H9 (cell line): ENCODE measurements at places on chromosomes 5 and 9. TPM values are rescaled to one million over a fixed set of nuclear protein-coding genes. Genes with fewer than 3 reads are reported as not detected.

CREB3 gene
- total RNA-seq = 26.9 and 27.3 TPM in 2 replicates

INSYN2B gene
- not detected in 2 replicates for total RNA-seq

CEP72 gene
- total RNA-seq = 24.8 and 26.7 TPM in 2 replicates

TYRP1 gene
- total RNA-seq = 0.18 TPM in 1 of 2 replicates, not detected in the other

SHROOM1 gene
- total RNA-seq = 5.8 and 7.0 TPM in 2 replicates

SLC36A3 gene
- total RNA-seq = not detected in 2 replicates

FOXD1 gene
- 0.20 and 0.31 TPM in 2 replicates for total RNA-seq

KIF12 gene
- total RNA-seq = 1.8 and 3.3 TPM in 2 replicates

- H3K36me3 ChIP-seq = no peaks in the 10 kb centered on the region
- no peaks in the 10 kb centered on the region for H3K27me3 ChIP-seq
- DNase-seq = no peak
- no peaks in the 10 kb centered on the region for H3K4me1 ChIP-seq
- no peak overlapping the region for H3K27ac ChIP-seq
Observed at GRCh38 chr9:6040077-6040476, 24.7 kb upstream of the RANBP6 start.

GRCh38 chr5:137136991-137137632 lies 362.0 kb downstream of the SPOCK1 start:
- no peaks in the 10 kb centered on the region for H3K36me3 ChIP-seq
- no peaks in the 10 kb centered on the region for H3K27me3 ChIP-seq
- no peak overlapping the region for H3K27ac ChIP-seq

DNA sequence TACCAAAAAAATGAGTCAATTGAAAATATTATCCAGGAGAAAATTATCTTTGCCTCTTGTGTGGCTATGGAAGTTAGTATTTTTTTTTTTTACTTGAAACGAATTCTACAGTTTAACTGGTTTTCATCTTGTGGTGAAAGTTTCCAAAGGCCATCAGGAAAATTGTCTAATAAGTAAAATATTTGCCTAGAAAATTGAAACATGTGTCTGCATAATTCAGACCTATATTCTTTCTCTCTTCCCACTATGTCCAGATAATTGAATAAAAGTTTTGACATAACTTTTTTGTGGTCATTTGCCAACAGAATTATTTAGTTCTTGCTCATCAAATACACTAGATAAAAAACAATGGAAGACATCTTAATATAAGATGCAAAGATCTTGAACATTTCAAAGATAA lies 321.5 kb upstream of the RPS23 start:
- H3K4me1 ChIP-seq = no peaks in the 10 kb centered on the region
- no peaks in the 10 kb centered on the region for H3K36me3 ChIP-seq
- H3K27ac ChIP-seq = no peak overlapping the region
- no peak for DNase-seq

DNA sequence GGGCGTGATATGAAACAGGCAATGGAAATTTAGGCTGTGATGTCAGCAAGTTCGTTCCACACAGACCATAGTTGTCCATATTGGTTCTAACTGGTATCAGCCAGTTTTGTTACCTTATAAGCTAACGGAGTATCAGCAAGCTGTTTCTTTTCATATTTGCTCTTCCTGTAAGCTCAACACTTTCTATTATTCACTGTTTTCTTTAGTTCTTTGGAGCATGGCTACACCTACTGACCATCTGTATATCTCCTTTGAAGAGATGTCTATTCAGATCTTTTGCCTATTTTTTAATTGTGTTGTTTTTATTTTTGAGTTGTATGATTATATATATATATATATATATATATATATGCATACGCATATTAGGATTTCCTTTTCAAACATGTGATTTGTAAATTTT lies 1057.2 kb upstream of the CDH10 start:
- no peaks in the 10 kb centered on the region for H3K36me3 ChIP-seq
- no peak overlapping the region for H3K4me3 ChIP-seq
- H3K27ac ChIP-seq = no peak overlapping the region
- DNase-seq = no peak
- no peaks in the 10 kb centered on the region for H3K4me1 ChIP-seq

DNA sequence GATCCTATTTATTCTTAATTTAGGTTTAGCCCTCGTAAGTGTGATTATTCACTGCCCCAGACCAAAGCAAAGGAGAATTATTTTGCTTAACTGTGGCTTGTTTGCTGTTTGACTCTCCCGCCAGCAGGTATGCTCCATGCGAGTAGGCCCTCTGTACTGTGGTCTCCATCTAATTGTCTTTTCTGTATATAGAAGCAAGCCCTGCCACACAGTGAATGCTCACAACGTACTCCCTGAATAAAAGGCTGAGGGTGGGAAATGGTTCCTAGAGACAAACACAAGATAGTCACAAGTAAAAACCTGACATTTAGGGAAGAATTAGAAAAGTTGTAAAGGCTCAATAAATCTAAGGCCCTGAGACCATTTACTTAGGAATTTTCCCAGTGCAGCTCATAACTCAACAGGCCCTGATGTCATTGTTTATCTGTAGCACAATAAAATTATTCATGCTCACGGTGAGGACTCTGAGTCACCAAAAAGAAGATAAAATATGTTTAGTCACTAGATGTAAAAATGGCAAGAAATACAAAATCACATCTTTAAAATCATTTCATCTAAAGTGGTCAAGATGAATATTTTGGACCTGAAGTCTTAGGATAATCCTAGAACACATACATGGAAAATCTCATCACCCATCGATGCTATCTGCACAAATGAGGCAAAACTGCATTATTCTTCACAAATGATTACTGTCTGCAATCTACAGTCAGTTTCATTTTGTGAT lies 473.2 kb downstream of the ENC1 start:
- H3K4me1 ChIP-seq = no peaks in the 10 kb centered on the region; the same call in 1 of the 2 replicates
- H3K27ac ChIP-seq = no peak overlapping the region
- no peaks in the 10 kb centered on the region for H3K36me3 ChIP-seq

DNA sequence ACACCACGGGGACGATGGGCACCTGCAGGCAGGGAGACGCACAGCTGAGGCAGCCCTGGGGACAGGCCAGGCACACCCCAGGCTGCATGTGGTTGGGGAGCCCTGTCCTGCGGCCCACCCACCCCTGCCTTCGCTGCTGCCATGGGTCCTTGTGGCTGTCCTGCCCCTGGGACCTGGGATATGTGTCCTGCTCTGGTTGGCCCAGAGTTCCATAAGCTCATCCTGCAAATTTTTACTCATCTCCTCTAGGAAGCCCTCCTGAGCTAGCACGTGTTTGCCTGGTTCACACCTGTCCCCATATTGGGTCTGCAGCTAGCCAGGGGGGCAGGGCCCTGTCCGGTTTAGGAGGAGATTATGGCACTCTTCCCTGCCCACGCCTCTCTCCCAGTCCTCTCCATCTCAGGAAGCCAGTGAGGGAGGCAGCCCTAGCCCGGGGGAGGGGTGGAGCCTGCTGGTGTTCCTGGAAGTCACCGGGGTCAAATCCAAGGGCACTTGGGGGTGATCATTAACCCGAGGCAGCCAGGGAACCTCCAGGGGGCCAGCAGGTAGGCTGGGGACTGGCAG lies 12.2 kb downstream of the EGFL7 start:
- no peak for DNase-seq
- H3K27ac ChIP-seq = no peak overlapping the region
- peaks cover 5% of the 10 kb centered on the region for H3K36me3 ChIP-seq
- H3K4me1 ChIP-seq = no peaks in the 10 kb centered on the region

DNA sequence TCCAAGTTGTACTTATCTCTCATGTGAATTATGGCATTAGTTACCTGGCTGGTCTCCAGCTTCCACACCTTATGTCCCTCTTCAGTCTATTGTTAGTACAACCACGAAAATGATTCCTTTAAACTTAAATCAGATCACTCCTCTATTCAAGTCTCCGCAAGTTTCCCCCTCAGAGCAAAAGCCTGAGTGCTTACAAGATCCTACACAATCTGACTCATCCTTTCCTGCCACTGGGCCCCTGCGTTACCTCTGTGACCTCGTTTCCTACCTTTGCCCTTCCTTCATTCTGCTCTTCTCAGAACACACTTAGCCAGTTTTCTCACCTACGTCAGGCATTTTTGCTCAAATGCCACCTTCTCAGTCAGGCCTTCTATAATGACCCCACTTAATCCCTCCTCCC lies 45.1 kb upstream of the GLIS3 start:
- DNase-seq = no peak
- no peaks in the 10 kb centered on the region for H3K36me3 ChIP-seq
- H3K27me3 ChIP-seq = no peaks in the 10 kb centered on the region
- H3K4me1 ChIP-seq = peaks cover 2% of the 10 kb centered on the region; the same call in 1 of the 2 replicates

DNA sequence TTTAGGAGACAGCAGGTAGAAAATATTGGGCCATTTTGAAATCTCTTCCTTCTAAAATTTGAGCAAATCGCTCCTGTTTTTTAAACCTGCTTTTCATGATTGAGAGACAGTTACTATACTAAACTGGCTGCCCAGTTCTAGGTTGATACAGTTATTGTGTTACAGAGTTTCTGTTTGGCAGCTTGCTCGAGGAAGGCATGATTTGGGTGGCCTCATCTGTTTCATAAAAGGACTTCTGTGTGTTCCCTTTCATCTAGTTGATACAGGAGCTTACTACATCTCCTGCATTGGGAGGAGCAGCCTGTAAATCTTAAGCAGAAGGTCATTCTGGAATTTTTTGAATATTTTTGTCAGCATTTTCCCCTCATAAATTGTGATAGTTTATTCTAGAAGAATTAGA lies 14.2 kb downstream of the HSPA4 start:
- no peak overlapping the region for H3K4me3 ChIP-seq
- peaks cover 66% of the 10 kb centered on the region for H3K36me3 ChIP-seq
- H3K27me3 ChIP-seq = no peaks in the 10 kb centered on the region
- H3K4me1 ChIP-seq = peaks cover 2% of the 10 kb centered on the region; the same call in 1 of the 2 replicates
- no peak for DNase-seq

- H3K4me3 ChIP-seq = no peak overlapping the region
- H3K36me3 ChIP-seq = no peaks in the 10 kb centered on the region; the same call in 2 of the 3 replicates
- no peaks in the 10 kb centered on the region for H3K27me3 ChIP-seq
Observed at GRCh38 chr9:111151537-111151936, 113.3 kb upstream of the LPAR1 start.

GRCh38 chr5:132065351-132065937 lies 5.0 kb downstream of the IL3 start:
- DNase-seq = peak; percentile 80
- no peaks in the 10 kb centered on the region for H3K4me1 ChIP-seq
- H3K27ac ChIP-seq = no peak overlapping the region

GRCh38 chr9:80881940-80882339 lies 807.4 kb downstream of the TLE1 start:
- no peaks in the 10 kb centered on the region for H3K27me3 ChIP-seq
- DNase-seq = peak; percentile 30
- no peak overlapping the region for H3K27ac ChIP-seq
- peaks cover 5% of the 10 kb centered on the region; the same call in 1 of the 2 replicates for H3K4me1 ChIP-seq
- H3K4me3 ChIP-seq = peak overlapping the region; percentile 61; the same call in 2 of the 3 replicates

GRCh38 chr5:102860035-102860434 lies 104.9 kb downstream of the PAM start:
- no peak overlapping the region for H3K4me3 ChIP-seq
- no peaks in the 10 kb centered on the region for H3K36me3 ChIP-seq

GRCh38 chr5:142202282-142202681 lies 93.7 kb downstream of the NDFIP1 start:
- no peak for DNase-seq
- no peaks in the 10 kb centered on the region for H3K27me3 ChIP-seq
- no peaks in the 10 kb centered on the region for H3K4me1 ChIP-seq

GRCh38 chr9:107735821-107736220 lies 246.3 kb upstream of the KLF4 start:
- H3K27ac ChIP-seq = no peak overlapping the region
- H3K4me1 ChIP-seq = no peaks in the 10 kb centered on the region

DNA sequence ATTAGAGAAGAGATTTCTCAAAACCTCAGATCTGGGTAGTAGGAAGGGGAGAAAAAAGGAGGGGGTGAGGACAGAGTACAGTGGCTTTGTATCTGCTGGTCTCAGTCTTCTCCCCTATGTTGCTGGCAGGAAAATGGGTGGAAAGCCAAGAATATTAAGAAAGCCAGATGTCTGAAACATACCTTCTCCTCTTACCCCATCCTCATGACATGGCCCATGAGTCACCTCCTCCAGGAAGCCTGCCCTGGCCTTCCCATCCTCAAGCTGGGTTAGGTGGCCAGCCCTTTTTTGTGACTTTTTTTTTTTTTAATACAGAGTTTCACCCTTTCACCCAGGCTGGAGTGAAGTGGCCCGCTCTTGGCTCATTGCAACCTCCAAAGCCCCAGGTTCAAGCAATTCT lies 61.8 kb downstream of the ABCA1 start:
- no peak overlapping the region for H3K27ac ChIP-seq
- no peak for DNase-seq
- H3K27me3 ChIP-seq = no peaks in the 10 kb centered on the region
- peaks cover 15% of the 10 kb centered on the region; the same call in 1 of the 2 replicates for H3K4me1 ChIP-seq
